ENCODE measurements at places on chromosomes 5 and 9.

- DNase-seq, result no peak
These were observed 45.4 kb upstream of the CAST start for GRCh38 chr5:96616801-96617200.

DNA sequence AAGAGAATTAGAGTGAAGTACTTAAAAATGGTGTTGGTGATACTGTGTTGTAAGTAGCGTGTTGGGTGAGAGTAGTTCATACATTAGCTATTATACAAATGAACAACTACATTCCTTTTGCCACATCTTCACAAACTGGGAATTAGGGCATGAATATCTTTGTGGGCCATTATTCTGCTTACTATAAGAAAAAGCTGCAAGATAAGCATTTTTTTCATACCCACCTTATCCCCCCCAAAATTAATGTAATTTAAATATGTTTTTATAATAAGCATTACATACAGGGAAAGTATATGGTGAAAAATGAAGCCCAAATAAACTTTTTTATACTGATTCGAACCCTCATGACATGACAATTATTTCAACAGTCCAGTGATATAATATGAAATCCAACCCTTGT lies 69.5 kb downstream of the FAM81B start:
- DNase-seq, result no peak

GRCh38 chr5:179762781-179763176 lies 30.2 kb downstream of the MAML1 start:
- no peak for DNase-seq

GRCh38 chr9:111897601-111898137 lies 1.1 kb downstream of the UGCG start:
- peak; percentile 40 for DNase-seq

DNA sequence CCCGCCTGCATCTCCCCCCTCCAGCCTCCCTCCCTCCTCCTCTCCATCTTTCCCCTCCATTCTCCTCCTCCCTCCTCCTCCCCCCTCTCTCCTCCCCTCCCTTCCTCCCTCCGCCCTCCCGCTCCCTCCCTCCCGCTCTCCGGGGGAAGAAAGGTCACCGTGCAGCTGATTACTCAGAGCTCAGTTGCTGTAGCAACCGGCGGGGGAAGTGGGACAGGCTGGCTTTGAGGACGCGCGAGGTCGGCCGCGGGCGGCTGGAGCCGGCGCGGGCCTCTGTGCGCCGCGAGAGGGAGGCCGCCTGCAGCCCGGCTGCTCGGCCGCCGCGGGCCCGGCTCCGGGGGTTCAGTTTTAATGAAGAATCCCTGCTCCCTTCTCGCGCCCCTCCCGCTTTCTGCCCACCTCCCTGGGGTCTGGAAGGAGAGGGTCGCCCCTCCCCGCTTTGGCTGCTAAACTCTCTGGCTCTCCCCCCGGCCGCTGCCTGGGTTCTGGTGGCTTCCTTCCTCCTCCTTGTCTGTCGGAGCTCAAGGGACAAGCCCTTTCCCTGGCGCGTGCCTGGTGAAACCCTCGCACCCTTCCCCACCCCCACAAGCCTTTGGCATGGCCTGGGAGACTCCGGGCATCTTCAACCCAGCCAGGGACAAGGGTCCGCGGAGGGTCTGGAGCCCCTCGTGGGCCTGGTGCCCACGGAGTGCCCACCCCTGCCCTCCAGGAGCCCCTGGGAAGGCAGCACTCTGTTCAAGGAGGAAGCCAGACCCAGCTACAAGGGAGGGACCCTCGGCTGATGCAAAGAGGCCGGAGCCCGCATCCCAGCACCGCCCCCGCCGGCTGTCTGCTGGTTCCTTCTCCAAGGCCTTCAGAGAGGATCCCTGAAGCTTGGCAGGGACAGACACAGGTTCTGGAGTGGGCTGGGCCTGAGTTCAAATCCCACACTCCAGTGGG lies 160.3 kb downstream of the C9orf50 start:
- DNase-seq, result peak; percentile 98

GRCh38 chr9:72322259-72322658 lies 42.7 kb downstream of the ZFAND5 start:
- no peak for DNase-seq

DNA sequence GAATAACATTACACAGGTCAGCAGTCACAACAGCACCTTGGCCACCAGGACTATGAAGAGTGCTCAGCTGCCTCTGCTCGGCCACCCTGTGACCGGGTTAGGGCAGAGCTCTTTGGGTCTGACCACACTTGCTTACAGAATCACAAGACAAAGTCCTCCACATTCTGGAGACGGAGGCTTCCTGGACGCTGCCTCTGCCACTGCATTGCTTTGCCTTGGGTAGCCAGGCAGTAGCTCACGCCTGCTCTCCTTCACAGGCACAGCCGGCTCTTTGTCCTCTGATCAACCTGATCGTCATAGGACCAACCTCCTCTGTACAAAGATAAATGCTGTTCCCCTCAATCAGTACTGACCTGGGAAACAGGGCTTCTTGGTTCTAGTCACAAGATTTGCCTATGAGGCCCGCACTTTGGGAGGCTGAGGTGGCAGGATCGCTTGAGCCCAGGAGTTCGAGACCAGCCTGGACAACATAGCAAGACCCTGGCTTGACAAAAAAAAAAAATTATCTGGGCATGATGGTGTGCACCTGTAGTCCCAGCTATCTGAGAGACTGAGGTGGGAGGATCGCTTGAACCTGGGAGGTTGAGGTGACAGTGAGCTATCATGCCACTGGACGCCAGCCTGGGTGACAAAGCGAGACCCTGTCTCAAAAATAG lies 128.4 kb upstream of the IER5L start:
- DNase-seq, result no peak

- DNase-seq, result no peak
These were observed 331.9 kb upstream of the KLF9 start for GRCh38 chr9:70746316-70746715.

GRCh38 chr9:5455181-5455580 lies 4.8 kb downstream of the CD274 start:
- DNase-seq, result no peak
